ENCODE measurements at places on chromosomes 6 and 20. TPM values are rescaled to one million over a fixed set of nuclear protein-coding genes. Genes with fewer than 3 reads are reported as not detected.
A peak's percentile ranks its signal among the peaks of the same experiment; 100 is the strongest.

Gene SLC26A8
- not detected for total RNA-seq

Gene SLC13A3
- total RNA-seq, result 6.6 TPM

Gene SLC22A2
- total RNA-seq, result not detected

DNA sequence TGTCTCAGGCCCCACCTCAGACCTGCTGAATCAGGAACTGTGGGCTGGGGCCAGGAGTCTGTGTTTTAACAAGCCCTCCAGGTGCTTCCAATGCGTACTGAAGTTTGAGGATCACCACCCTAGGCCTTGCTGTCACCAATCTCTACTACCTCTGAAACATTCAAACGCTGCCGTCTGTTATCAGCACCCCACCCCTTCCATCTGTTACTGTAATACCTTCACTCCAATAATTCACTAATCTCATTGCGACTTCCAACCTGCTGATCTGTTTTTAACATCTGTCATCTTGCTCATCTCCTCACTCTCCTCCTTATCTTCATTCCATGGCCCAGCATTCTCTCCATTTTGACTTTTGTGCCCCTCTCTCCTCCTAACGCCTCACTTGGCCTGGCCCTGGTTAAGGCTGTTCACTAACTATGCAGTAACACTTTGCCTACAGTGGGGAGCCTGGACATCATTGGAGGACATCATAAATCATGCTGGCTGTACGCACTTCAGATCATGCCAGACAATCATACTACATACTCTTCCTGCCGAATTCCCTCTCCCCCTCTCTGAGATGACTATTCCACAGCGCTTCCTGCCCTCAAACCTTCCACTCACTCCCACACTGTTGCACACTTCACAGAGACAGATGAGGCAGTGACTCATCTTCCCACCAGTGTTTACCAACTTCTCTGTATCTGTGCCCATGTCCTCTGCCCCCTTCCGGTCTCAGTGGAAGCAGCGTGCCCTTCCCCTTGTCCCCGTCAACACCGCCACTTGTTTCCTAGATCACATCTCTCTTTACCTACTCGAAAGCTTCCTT lies 3.0 kb upstream of the GUCA1B start:
- DNase-seq, result peak; percentile 17

DNA sequence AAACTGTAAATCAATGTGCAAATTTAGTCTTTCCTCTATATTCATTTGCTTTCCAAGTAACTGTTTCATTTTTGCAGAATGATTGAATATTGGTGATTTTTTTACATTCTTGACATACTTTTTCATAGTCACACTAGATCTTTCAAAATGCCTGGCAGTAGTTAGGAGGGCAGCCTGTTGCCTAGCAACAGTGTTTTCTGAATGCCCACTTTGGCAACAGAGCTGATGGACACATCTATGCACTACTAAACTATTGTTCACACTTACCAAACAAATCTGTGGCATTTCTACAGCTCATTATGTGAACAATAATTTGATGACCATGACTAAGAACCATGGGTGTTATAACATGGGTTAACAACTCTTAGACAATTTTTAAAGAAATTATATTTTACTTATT lies 438.0 kb upstream of the IMPG1 start:
- no peak for DNase-seq

GRCh38 chr6:134041093-134041492 lies 11.3 kb downstream of the SLC2A12 start:
- DNase-seq, result no peak

- DNase-seq, result no peak
Measured at GRCh38 chr6:75791881-75792280, 42.8 kb downstream of the MYO6 start.

GRCh38 chr6:163651915-163652668 lies 237.6 kb downstream of the QKI start:
- DNase-seq, result no peak

- DNase-seq, result peak; percentile 74
Measured at GRCh38 chr6:56902641-56903464, 52.1 kb upstream of the BEND6 start.

All from stomach (tissue), 19 donors.